Uterus (tissue), 4 donors: ENCODE measurements at places on chromosomes 2 and 18. TPM values are rescaled to one million over a fixed set of nuclear protein-coding genes. Genes with fewer than 3 reads are reported as not detected.

The FRZB gene
- 15.1 TPM for total RNA-seq

The PLA2R1 gene
- 25.4 TPM for total RNA-seq

The UGT1A9 gene
- total RNA-seq = not detected

The IL36RN gene
- not detected for total RNA-seq

The ALK gene
- 4.1 TPM for total RNA-seq

The MC5R gene
- total RNA-seq = not detected

The SLC8A1 gene
- total RNA-seq = 61.2 TPM

The LIMS3 gene
- 32.8 TPM for total RNA-seq

The PLB1 gene
- total RNA-seq = 12.4 TPM

The TNS1 gene
- total RNA-seq = 186 TPM

The FAP gene
- total RNA-seq = 21.2 TPM

The RUFY4 gene
- not detected for total RNA-seq

The GPBAR1 gene
- not detected for total RNA-seq

The TUBB8B gene
- total RNA-seq = 0.46 TPM

The SOWAHC gene
- total RNA-seq = 10.1 TPM

The SCN7A gene
- total RNA-seq = 40.0 TPM

The SLC5A7 gene
- total RNA-seq = not detected

The KIF5C gene
- total RNA-seq = 11.0 TPM

The SERPINB11 gene
- total RNA-seq = not detected

The NCKAP5 gene
- total RNA-seq = 0.55 TPM

The CFAP65 gene
- total RNA-seq = 0.21 TPM

The SLC30A3 gene
- not detected for total RNA-seq

The HOXD12 gene
- total RNA-seq = not detected

The SERPINB10 gene
- total RNA-seq = not detected

The PLCL1 gene
- total RNA-seq = 17.7 TPM

The UGT1A5 gene
- total RNA-seq = not detected

The TMX3 gene
- 56.3 TPM for total RNA-seq

The BZW1 gene
- total RNA-seq = 175 TPM

The C1GALT1C1L gene
- total RNA-seq = 3.7 TPM

The COL4A4 gene
- 4.1 TPM for total RNA-seq

The MAB21L4 gene
- total RNA-seq = not detected

The TACR1 gene
- 10.6 TPM for total RNA-seq

The CTAGE1 gene
- total RNA-seq = not detected

The SLC11A1 gene
- total RNA-seq = 14.0 TPM

The FER1L5 gene
- not detected for total RNA-seq

The CNTNAP5 gene
- 1.4 TPM for total RNA-seq

The KCNG3 gene
- 0.41 TPM for total RNA-seq

The ALPP gene
- not detected for total RNA-seq

The DSC2 gene
- 8.5 TPM for total RNA-seq

The TMEM37 gene
- total RNA-seq = 3.7 TPM

The C2orf81 gene
- total RNA-seq = 2.9 TPM

The SAG gene
- total RNA-seq = 0.07 TPM

The ATP6V1B1 gene
- total RNA-seq = not detected

The NTSR2 gene
- total RNA-seq = not detected

The TPO gene
- total RNA-seq = 4.4 TPM

The ATAD2B gene
- total RNA-seq = 17.6 TPM

The MEP1B gene
- total RNA-seq = not detected

The RAX gene
- total RNA-seq = not detected

The CCDC85A gene
- total RNA-seq = 4.7 TPM

The REG3G gene
- 0.35 TPM for total RNA-seq

The CDH7 gene
- total RNA-seq = not detected

The ZAP70 gene
- total RNA-seq = 11.2 TPM

The HRH4 gene
- total RNA-seq = 0.55 TPM

The DGUOK gene
- 43.6 TPM for total RNA-seq

The ARID5A gene
- 15.1 TPM for total RNA-seq

The CXCR4 gene
- 7.1 TPM for total RNA-seq

The NAT8 gene
- total RNA-seq = not detected

The RGPD3 gene
- total RNA-seq = not detected

The RGPD4 gene
- total RNA-seq = not detected
